ENCODE measurements at places on chromosomes 1 and 21. TPM values are rescaled to one million over a fixed set of nuclear protein-coding genes. Genes with fewer than 3 reads are reported as not detected.

DNA sequence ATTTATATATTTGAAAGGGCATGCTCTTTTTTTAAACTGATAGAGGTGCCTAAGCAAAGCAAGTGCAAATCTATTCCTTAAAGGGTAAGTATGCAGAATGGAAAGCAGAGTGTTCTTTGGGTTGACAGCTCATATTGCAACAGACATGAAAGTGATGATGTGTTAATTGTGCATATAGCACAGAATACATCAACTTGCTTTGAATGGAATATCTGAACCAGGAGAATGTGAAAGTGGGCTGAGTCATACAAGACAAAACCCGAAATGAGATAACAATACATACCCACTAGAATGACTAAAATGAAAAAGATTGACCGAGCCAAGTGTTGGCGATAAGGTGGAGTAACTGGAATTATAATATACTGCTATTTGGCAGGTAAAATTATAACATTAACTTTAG, 4.3 kb downstream of the CR1 start:
- DNase-seq: peak; percentile 28
- peaks cover 35% of the 10 kb centered on the region for H3K4me1 ChIP-seq
- peaks cover 38% of the 10 kb centered on the region for H3K27me3 ChIP-seq
- no peak overlapping the region for H3K4me3 ChIP-seq

DNA sequence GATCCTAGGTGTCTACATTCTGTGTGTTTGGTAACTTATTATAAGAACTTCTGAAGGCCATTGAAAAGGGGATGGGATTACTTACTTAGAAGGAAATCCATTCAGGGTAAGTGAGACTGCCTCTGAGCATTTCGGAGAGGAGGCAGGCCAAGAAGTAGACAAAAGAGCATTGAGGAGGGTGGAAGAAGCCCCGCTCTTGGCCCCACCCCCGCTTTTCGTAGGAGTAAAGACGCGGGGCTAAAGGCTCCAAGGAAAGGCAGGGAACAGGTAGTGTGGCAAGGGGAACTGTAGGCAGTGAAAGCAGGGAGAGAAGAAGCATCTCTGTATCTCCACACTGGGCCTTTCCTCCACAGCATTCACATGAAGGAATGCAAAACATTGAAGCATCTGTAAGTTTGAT, 51.8 kb upstream of the GRIK1 start:
- H3K4me1 ChIP-seq: no peaks in the 10 kb centered on the region
- H3K27ac ChIP-seq: no peak overlapping the region
- no peak overlapping the region for H3K4me3 ChIP-seq

DNA sequence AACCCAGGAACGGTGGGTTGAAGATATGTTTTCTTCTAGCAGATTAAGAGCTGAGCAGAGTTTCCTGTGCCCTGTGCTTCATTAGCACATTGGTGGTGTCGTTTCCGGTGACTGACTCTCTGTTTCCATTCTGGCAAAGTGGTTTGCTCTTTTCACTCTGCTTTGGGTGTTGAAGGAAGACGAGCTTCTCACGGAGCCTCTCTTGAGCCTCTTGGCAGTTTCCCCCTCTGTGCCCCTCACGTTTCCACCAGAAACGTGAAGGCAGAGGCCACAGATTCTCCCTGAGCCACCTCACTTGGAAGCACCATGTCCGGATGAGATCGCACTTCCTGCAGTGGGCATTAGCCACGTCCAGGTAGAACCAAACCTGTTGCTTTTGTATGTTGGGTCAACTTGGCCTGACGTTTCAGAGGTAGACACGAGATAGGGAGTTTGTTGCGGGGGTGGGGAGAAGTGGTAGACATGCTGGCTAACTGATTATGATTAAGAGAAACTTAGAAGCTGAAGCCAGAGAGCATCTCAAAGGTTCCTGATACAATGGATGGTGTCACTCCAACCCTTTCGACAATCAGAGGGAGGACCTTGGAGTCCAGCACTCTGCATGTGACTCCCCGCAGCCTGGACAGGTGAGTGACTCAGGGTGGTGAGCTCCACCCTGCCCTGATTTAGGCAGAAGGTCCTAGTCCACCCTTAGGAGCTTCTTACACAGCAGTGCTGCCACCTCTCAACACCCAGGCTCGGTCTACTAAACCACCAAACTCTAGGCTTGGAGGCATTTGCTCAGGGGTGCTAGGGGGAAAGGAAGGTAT, at the start of gene LAX1:
Gene LAX1, plus strand, starts transcription at position 155 of the 809 bp plus-strand sequence. Its CDS starts 383 bp downstream, at position 538.
- no peaks in the 10 kb centered on the region for H3K27me3 ChIP-seq
- peak within 1 kb of the TSS; percentile 97 for H3K27ac ChIP-seq
- H3K36me3 ChIP-seq: peaks cover 7% of the 10 kb centered on the region
- H3K4me1 ChIP-seq: peaks cover 62% of the 10 kb centered on the region
- peak; percentile 81 for DNase-seq

DNA sequence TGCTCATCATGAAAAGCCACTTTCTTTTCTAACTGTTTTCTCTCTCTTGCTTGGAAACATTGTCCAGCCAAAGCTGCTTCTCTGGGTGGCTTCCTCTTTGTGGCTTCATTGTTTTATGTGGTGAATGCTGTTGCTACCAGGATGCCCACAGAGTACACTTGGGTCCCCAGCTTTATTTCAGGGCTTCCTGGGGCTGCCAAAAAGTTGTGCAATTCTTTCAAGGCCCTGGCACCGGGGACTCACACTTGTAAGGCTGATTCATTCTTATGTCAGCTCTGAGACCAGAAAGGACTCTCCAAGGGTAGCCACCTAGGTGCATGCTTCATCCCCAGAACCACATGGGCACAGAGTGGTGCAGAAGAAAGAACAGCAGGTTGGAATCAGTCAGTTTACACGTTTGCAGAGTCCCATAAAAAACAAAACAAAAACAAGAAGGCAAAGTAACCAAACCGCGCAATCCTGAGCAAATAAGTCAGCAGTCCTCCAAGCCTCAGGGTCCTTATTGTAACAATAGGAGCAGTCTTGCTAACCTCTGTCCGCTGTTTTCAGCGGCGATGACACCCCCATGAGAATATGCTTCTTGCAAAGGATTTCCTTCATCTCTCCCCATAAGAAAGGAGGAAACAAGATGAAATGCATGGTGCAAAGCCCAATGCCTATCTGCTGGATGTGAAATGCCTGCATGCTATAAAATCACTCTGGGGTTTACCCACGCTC, 89.9 kb upstream of the SSX2IP start:
- DNase-seq: peak; percentile 12
- H3K36me3 ChIP-seq: no peaks in the 10 kb centered on the region
- peak overlapping the region; percentile 36 for H3K4me3 ChIP-seq
- no peak overlapping the region for H3K27ac ChIP-seq

DNA sequence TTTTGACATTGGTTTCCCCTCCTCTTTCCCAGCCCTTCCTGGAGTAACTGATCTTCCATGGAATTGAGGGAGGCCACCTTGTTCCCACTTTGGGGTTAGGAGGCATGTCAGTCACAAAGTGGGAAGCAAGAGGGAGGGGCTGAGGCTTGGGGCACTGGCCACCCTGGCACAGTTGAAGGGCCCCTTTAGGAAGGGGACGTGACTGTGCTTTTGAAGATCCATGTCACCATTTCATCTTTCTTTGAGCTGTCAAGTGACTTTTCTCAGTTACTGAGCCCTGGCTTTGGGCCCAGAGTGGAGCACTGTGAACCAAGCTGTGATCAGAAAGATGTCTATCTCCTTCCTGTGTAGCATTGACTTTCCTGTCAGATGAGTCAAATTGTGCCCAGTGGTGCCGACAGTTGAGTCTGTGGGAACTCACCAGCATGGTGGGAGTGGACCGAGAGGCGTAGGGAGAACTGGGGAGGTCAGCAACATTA, 38.5 kb upstream of the TDRD10 start:
- peaks cover 80% of the 10 kb centered on the region for H3K4me1 ChIP-seq
- H3K27me3 ChIP-seq: no peaks in the 10 kb centered on the region
- DNase-seq: peak; percentile 78
- peak overlapping the region; percentile 64 for H3K4me3 ChIP-seq
- H3K27ac ChIP-seq: peak overlapping the region; percentile 18
- no peaks in the 10 kb centered on the region for H3K36me3 ChIP-seq

Gene SMIM1
- 2.5 TPM for total RNA-seq

Gene ABCB10
- total RNA-seq: 25.7 TPM

Gene FAM151A
- not detected for total RNA-seq

Gene CLCA4
- total RNA-seq: not detected
